ENCODE measurements at places on chromosomes 11 and 22.
A peak's percentile ranks its signal among the peaks of the same experiment; 100 is the strongest.

- DNase-seq, result peak; percentile 51
Measured at GRCh38 chr22:35154937-35155387, 89.0 kb downstream of the ISX start.

DNA sequence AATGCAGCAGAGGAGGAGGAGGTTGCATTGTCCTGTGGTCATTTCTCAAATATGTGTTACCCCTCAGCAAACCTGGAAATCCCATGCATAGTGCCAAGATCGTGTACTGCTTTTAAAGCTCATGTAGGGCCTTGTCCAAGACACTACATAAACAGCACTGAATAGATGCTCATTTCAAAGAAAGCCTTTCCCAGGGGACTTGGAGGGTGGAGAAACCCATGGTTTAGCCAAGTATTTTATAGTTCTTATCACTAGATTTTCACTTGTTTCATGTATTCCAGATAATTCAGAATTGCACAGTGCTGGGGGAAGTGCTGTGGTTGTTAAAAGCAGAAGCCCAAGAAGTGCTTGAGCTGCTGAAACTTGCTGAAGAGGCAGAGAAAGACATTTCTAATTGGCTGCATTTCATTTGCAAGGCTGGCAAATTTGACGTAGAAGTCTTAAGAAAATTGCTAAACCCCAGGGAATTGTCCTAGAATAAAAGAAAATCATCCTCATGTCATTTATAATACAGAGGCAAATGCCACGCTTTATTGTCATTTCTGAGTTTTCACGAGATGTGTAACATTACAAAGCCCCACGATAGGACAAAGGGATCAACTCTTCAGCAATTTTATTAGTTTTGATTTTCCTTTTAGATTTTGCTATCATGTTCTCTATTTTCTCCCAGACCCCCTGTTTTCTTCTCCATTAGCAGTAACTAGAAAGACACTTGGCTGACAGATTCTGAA is 20.1 kb downstream of the CSRP3 start:
- DNase-seq, result no peak

- no peak for DNase-seq
Measured at GRCh38 chr22:45642986-45643385, 28.6 kb upstream of the ATXN10 start.

- DNase-seq, result no peak
Measured at GRCh38 chr11:83583757-83584366, 297.7 kb upstream of the CCDC90B start.

GRCh38 chr11:19674836-19675235 is 37.8 kb upstream of the NAV2 start:
- no peak for DNase-seq

DNA sequence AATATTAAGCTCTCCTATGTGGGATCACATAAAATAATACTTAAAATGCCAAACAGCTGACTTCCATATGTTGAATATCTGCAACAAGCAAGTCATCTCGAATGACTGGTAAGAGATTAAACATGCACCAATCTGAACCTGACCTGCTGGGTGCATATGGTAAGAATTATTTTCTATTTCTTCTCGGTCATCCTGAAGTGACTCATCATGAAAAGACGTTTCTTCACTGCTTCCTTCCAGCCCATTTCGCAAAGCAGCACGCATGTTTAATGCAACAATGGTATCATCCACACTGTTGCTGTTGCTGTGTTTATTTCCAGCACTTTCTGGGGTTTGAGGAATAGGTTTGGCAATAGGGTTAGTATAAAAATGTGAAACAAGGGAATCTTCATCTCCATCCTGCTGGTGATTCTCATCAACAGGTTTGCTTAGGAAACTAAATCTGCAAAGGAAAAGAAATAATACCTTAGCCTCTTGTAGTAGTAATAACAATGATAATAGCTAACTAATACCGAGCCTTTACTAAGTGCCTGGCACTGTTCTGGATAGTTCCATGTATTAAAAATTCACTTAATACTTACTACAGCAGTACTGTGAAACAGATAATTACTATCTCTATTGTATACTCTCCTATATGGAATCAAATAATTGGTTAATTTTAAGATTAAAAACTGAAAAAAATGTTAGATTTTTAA is 52.0 kb upstream of the CHRNA10 start:
- no peak for DNase-seq

DNA sequence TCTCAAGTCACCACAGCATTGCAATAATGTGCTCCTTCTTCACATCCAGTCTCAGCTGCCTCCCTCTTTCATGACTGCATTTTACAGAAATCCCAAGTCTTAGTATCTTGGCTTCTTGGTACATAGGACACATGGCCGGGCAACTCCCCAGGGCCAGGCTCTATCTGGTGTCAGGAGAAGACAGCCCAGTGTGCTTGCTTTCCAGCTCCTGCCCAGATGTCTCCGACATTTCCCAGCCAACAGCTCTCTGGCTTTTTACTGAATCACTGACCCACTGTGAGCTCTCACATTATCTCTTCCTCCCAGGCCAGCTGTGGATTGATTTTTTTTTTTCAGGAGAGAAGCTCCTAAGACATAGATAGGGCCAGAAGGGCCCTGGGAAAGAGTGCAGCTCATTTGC is 346.0 kb upstream of the C11orf87 start:
- DNase-seq, result no peak

- no peak for DNase-seq
Measured at GRCh38 chr11:35077709-35078469, 61.1 kb upstream of the CD44 start.

DNA sequence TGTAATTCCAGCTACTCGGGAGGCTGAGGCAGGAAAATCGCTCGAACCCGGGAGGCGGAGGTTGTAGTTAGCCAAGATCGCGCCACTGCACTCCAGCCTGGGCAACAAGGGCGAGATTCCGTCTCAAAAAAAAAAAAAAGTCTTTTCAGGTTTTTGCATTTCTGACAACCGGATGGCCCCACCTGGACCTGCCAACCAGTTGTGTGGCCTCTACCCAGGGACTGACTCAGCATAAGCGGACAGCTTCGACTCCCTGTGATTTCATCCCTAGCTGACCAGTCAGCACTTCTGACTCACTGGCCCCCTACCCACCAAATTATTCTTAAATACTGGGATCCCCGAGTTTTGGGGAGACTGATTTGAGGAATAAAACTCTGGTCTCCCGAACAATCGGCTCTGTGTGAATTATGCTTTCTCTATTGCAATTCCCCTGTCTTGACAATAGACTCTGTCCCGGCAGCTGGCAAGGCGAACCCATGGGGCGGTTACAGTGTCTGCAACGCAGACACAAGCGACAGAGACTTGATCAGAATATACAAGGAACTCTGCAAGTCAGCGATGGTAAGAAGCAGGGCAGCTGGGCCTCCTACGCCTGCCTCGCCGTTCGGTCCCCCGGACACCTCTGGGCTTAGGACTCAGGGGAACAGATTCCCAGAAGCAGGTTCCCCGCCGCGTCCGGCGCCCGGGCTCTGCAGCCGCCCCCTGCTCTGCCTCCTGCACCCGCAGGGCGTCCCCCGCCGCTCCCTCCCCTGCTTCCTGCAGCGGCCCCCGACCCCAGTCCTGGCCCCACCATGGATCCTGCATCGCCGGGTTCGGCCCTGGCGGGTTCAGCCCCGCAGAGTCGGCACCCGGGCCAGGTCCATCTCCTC is 741 bp upstream of the TALDO1 start:
- no peak for DNase-seq

DNA sequence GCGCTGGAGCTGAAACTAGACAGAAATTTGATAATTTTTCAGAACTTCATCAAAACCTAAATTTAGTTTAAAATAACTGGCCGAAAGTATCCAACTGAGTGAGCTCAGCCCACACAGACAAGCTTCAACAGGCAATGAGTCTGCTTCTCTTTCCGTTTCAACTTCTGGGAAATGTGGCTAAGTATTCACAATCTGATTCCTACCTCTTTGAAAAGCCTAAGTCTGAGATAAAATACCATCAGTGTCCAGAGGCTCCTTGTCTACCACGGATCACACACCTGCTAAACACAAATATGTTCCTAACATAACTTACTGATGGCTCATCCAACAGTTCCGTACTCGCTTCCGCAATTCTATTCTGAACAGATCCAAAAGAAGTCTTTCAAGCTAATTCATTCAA is 8.5 kb downstream of the SIK3 start:
- no peak for DNase-seq

DNA sequence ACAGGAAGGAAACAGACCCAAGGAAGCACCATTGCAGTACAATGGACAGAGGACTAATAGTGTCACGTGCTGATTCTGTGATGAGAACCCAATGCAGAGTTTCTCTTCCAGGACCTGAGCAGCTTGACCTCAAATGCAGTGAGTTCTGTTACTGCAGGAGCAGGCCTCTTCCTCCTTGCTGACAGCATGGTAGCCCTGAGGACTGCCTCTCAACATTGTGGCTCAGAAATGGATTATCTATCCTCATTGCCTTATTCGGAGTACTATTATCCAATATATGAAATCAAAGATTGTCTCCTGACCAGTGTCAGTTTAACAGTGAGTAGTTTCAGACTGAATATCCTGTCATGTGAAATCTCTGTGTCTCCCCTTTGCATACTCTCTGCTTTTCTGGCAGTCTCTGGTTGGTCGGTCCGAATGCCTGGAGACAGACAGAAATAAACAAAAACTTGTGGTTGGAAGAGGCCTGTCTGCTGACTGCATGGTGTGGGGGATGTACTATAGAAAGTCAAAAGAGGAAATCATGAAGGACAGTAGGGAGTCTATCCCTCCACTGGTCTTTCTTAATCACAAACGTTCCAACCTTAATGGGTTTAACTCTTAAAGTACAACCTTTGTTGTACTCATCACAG is 6.9 kb upstream of the MS4A14 start:
- no peak for DNase-seq

GRCh38 chr11:102464859-102465500 is 12.4 kb upstream of the TMEM123 start:
- no peak for DNase-seq

DNA sequence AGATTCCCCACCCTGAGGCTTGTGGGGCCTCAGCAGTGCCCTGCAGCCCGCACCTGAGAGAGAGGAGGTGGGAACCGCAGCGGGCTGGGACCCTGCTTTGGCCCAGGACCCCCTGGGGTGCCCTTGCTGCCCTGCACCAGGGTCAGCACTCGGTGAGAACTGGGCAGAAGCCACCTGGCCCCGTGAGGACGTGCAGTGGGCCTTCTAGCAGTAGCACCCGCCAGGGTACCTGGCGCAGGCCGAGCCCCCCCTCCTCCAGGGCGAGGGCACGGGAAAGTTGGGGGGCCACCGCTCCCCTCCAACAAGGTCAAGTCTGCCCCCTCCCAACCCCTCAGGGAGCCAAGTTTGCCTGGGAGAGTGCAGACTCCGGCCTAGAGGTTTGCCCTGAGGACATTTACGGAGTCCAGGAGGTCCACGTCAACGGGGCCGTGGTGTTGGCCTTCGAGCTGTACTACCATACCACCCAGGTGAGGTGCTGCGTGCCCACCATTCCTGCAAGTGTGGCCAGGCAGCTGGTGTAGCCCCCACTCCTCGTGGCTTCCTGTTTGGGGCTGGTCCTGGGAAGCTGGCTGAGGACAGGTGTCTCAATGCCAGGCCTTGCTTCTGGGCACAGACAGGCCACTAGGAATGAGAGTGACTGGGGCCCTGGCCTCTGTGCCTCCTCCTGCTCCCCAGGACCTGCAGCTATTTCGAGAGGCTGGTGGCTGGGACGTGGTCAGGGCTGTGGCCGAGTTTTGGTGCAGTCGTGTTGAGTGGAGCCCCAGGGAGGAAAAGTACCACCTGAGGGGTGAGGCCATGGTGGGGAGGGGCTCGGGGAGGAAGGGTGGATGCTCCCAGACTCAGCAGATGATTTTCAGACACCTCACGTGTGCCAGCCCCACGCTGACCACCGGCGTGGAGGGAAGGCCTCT is 3.5 kb downstream of the PGGHG start:
- peak; percentile 30 for DNase-seq

DNA sequence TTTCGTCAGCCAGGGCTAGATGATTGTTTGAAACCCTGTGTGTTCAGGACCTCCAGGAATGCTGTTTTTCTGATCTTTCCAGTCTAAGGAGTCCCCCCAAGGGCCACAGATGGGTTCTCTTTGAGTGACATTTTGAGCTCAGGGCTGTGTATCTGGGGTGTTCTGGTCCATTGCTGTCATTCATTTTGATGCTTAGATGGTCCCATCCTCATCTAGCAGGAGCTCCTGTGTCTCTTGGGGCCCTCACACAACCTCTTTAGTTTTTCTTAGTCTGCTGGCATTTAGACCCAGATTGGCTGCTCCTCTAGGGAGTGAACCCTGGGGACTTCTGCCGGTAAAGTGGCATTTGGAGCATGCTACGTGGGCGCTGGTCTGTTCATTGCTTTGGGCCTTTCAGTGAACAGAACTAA is 39.1 kb downstream of the MED15 start:
- no peak for DNase-seq

DNA sequence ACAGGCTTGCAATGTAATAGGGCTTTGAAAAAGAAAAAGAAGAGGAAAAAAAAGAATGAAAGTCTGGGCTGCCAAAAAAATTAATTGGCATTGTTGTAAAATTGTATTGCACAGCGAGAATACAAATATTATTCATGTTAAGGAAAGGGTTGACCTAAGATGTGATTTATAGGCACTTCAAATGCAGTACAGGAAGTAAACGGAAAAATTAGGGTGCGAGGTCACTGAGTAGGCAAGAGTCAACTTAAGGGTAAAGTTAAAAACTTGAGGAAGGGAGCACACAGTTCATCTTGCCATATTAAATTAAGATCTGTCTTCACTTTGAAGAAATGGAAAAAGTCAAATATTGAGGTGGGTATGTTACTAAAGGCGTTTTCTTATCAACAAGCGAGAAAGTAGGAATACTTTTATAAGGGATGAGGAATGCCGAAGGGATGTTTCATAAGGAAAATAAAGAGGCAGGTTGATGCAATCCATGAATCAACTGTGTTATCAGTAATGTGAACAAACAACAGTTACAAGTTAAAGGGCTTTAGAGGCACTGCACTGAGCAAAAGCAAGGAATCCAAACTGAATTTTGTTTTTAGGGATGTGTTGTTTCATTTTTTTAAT is 123.0 kb downstream of the WT1 start:
- no peak for DNase-seq

- peak; percentile 81 for DNase-seq
Measured at GRCh38 chr22:45577746-45578523, 75.3 kb downstream of the FBLN1 start.

GRCh38 chr22:44710474-44711240 is 8.7 kb downstream of the PRR5 start:
- DNase-seq, result no peak

All from left hindlimb (tissue), 1 donor.